ENCODE measurements at places on chromosomes 12 and 14.

GRCh38 chr14:24938593-24938992, 111.4 kb downstream of the STXBP6 start:
- no peak for DNase-seq

GRCh38 chr12:21786041-21786531, 11.6 kb upstream of the KCNJ8 start:
- DNase-seq: no peak

GRCh38 chr14:23428686-23429495, 6.6 kb downstream of the MYH7 start:
- DNase-seq: no peak

- no peak for DNase-seq
Observed at GRCh38 chr12:130118181-130118580, 44.1 kb upstream of the FZD10 start.

- DNase-seq: no peak
Observed at GRCh38 chr12:100267603-100268281, 765 bp downstream of the SCYL2 start.

DNA sequence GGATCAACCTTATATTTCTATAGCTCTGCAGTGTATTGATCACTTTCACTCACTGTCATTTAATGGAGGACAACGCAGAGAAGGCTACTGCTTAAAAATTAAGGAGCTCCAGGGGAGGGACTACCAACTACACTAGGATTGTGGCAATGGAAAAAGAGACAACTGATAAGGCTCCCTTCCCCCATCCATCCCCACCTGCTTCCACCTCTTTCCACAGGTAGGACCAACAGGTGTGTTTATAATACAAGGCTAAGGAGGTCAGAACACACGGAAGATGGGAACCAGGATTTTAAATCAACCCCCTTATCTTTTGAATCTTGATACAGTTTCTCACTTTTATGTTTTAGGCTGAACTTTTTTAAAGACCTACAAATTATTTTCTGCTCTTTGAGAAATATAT, 90.8 kb downstream of the STAB2 start:
- DNase-seq: no peak

GRCh38 chr12:102512523-102512922, 32.2 kb upstream of the IGF1 start:
- no peak for DNase-seq

GRCh38 chr12:11765817-11766794, 116.6 kb downstream of the ETV6 start:
- no peak for DNase-seq

GRCh38 chr12:101745481-101745880, 6.2 kb upstream of the SYCP3 start:
- DNase-seq: no peak

- no peak for DNase-seq
Observed at GRCh38 chr12:115172521-115172920, 488.5 kb upstream of the TBX3 start.

- no peak for DNase-seq
Observed at GRCh38 chr12:77337362-77337761, 272.0 kb upstream of the E2F7 start.

DNA sequence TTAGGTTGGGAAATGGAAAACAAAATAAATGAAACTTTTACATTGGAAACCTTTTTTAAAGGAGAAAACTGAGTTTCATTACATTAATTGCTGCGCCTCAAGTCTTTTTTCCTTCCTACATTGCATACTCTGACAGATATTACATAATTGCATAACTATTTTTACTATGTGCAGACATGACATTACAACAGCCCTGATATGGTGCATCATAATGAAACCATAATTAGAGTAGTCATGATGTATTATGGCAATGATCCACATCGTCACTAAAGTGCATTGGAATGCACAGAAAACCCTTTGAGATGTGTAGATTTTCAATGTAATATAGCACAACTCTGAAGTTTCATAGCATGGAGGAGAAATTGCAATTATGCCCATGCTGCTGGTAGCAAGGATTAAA, 217.8 kb upstream of the NPAS3 start:
- no peak for DNase-seq

- no peak for DNase-seq
Observed at GRCh38 chr12:132615579-132616038, 3.0 kb upstream of the P2RX2 start.

DNA sequence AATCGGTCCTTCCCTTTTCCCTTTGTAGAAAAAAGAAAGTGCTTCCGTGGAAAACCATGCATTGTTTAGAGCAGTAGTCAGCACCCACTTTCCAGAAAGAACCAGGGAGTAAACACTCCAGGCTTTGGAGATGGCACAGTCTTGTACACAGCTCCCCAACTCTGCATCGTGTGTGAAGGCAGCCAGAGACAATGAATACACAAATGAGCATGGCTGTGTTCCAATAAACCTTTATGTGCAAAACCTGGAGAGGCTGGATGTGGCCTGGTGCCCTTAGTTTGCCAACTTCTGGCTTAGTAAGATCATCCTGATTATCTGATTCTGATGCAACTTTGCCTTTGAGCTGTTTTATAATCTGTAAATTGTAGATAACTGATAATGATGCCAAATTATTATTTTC, 463.4 kb upstream of the TMEM132C start:
- DNase-seq: no peak

GRCh38 chr14:42676636-42677035, 1070.0 kb downstream of the LRFN5 start:
- no peak for DNase-seq

- no peak for DNase-seq
Observed at GRCh38 chr12:87336814-87337336, 692.3 kb downstream of the C12orf50 start.

DNA sequence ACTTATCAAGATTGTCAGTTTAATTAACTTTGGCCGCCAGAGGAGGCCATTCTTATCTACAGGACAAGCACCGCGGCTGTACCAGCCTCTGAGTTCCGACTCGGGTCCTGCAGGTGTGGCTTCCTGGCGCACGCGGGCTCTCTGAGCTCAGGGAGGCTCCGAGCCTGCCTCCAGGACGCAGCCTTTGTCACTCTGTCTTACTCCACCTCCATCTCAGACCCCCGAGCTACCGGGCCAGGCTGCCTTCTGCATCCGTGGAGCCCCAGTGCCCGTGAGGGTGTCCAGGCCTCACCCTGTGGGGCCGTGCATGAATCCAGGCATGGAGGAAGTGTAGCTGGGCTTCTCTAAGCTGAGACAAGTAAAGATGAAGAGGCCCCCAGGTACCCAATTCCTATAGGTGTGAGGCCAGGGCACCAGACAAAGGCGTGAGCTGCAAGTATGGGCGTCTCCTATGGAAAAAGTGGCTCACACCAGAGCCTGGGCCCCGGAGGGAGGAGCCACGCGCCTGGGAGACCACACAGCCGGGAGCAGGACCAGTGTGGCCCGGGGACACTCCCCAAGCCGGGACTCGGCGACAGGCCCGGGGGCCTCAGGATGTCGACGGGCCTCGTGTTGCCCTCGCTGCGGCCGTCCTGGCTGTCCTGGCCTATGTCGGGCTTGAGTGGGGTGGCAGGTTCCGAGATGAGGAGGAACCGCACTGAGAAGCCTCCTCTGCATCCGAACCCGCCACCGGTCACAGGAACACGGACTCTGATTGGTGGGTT, 42.8 kb downstream of the NOC4L start:
- DNase-seq: no peak

GRCh38 chr12:128920468-128920867, 67.2 kb downstream of the GLT1D1 start:
- DNase-seq: no peak

GRCh38 chr14:95362138-95362494, 42.4 kb upstream of the CLMN start:
- DNase-seq: no peak

- no peak for DNase-seq
Observed at GRCh38 chr14:25034803-25035681, 14.9 kb downstream of the STXBP6 start.

GRCh38 chr12:130714091-130714590, 2.0 kb downstream of the RIMBP2 start:
- DNase-seq: no peak

DNA sequence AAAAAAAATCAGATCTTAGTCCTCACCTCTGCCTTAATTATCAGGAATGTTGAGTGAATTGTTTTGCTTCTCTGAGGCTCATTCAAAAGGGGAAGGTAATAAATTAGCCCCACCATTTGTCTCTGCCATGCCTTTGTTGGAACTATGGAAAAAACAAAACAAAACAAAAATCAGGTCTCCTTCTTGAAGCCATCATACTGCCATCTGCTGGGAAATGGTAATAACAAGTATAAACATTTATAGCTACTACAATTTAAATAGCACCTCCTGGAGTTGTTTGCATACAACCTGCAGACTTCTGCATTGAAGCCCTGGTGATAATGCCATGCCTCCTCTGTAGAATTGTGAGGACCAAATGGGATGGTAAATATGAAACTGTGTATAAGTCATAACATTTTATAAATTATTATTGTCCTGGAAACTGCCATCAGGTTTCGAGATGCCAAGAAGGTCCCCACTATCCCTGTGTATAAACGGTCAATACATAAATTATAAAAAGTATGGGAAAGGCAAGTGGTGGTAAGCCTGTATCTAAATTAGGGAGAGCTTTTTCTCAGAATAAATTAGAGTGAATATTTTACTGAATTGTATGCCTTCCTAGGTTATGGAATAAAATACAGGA, 87.2 kb upstream of the FGD4 start:
- peak; percentile 45 for DNase-seq

DNA sequence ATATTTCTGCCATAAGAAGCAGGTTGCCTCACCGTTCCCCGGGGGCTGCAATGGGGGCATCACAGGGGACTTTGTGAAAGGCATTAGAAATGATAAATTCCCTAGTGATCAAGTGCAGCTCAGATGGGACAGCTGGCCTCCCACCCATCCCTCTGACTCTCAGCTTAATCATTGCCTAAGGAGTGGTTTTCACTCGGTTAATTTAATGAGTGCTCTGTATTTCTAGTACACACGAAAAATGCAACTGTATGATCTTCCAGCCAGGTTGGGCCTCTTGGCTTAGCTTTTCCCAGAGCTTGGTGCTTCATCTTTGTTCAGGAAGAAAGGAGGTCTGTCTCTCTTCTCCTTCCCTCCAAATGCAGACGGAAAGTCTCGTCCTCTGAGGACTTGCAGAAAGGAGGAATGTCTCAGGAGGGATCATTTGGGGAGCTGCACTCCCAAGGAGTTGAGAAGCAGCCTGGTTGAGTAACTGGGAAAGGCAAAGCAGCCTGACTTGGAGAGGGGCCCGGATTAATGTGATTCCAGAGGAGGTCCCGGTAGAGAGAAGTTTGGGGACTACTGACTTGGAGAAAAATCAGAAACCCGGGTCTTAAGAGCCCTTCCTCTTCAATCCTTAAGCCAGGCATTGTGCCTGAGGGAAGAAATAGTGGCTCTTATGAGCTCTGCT, 7.2 kb downstream of the CD9 start:
- DNase-seq: no peak

GRCh38 chr12:4439736-4440135, 5.9 kb downstream of the FGF6 start:
- DNase-seq: no peak

DNA sequence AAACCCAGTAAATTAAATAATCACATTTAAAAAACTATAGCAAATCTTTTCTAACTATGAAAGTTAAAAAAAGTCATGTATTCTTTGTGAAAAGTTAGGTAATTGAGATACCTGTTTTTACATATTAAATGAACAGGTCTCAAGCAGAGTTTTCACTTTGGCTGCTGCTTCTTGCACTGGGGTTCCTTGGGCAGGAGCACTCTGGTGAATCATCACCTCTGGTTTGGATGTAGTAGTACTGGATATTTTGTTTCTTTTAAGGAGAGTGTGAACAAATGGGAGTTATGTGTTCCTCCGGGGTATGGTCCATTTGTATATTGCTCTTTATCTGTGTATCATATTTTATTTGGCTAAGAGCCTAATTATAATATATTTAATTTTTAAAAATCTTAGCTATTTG, 82.7 kb downstream of the FUT8 start:
- no peak for DNase-seq

DNA sequence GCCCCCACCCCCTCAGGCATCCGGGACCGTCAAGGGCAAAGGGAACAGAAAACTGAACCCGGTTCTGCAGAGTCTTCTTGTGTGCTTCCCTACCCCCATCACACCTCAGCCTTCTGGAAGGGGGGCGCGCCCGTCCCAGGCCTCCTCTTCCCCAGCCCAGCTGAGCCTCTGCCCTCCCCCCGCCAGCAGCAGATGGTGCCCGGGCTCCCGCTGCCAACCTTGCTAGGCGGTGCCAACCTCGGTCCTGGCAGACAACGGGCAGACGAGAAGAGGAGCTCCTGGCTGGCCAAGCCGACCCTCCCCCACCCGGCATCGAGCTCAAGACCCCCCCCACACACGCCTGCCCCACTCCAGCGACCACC, 8.7 kb downstream of the STAC3 start:
- DNase-seq: no peak

GRCh38 chr12:121613462-121613861, 12.9 kb upstream of the ORAI1 start:
- DNase-seq: no peak

DNA sequence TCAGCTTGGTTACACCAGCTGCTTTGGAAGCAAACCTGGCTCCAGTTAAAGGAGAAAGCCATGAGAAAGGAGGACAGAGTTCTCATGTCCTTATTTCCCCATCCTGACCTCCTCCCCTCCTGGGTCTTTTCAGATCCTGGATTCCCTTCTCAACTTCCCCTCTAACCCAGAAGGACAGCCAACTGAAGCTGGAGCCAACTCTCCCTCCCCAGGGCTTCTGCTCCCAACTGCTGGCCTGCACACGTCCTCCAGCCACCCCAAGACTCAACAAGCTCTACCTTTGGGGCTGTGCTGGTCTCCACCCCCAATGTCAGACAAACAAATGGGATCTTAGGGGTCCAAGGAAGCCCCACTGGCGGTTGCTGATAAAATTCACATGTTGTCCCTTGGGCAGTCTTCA, 651.1 kb upstream of the TBX3 start:
- no peak for DNase-seq

- no peak for DNase-seq
Observed at GRCh38 chr14:90639641-90640040, 176.6 kb downstream of the TTC7B start.

- DNase-seq: no peak
Observed at GRCh38 chr12:94834036-94834625, 169.4 kb downstream of the NDUFA12 start.

- no peak for DNase-seq
Observed at GRCh38 chr12:119669744-119670472, 2.0 kb downstream of the PRKAB1 start.

- no peak for DNase-seq
Observed at GRCh38 chr12:84811291-84811690, 101.3 kb downstream of the SLC6A15 start.

DNA sequence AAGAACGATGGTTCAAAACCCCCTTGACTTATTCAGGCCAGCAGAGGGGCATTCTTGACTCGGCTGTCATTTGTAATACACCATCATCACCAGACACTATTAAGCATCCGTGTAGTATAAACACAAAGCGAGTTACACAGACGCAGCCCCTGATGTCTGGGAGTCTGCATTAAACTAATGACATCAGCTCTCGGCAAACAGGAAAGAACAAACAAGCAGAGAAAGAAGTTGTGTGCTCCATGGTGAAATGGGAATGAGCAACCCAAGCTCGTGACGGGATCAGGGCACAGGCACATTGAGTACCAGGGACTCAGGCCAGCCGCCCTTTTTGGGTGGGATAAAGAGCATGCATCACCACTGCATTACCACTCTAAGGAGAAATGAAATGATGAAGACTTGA, 460.1 kb downstream of the MED13L start:
- peak; percentile 15 for DNase-seq

GRCh38 chr12:75702477-75703093, 191.2 kb upstream of the KRR1 start:
- DNase-seq: no peak

All from A549 (cell line).